ENCODE measurements at places on chromosomes 4 and X.
A peak's percentile ranks its signal among the peaks of the same experiment; 100 is the strongest.

DNA sequence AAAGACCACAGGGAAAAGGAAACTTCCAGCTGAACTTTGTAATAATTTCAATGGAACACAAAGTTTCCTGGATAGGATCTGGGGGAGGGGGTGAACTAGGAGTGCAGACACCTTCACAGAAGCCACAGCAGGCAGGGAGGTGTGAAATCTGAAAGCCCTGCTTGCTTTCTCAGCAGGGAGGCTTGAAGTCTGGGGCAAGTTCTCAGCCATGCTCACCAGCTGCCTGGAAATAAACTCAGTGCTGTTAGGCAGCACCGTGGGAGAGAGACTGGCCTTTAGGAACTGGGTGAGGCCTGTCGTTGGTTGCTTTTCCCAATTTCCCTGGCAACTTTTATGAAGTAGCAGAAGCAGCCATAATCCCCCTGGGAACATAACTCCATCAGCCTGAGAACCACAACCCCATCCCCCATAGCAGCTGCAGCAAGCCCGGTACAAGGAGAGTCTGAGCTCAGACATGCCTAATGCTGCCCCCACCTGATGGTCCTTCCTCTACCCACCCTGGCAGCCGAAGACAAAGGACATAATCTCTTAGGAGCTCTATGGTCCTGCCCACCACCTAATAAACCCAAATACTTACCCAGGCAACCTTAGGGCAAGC lies 39.2 kb upstream of the NMU start:
- DNase-seq = no peak

DNA sequence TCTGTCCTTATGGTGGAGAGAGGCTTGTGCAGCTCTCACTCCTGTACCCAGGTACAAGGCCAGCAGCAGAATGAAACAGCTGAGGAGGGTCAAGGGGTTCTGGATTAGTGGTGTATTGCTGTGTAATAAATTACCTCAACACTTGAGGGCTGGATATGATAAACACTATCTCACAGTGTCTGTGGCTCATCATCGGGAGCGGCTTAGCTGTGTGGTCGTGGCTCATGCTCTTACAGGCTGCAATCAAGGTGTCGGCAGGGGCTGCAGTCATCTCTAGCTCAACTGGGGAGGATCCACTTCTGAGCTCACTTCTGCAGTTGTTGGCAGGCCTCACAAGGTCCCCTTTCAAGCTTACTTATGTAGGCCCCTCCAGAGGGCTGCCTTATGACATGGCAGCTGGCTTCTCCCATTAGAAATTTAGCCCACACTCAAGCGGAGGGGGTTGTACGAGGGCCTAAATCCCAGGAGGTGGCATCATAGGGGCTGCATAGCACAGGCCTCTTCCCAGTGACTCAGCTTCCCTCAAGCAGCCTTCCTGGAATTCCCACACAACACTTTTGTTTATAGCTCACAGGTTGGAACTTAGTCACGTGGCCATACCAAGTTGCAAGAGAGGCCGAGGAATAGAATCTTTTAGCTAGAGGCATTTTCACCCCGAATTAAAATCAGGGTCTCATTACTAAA lies 148.2 kb upstream of the RPS6KA3 start:
- DNase-seq = no peak

DNA sequence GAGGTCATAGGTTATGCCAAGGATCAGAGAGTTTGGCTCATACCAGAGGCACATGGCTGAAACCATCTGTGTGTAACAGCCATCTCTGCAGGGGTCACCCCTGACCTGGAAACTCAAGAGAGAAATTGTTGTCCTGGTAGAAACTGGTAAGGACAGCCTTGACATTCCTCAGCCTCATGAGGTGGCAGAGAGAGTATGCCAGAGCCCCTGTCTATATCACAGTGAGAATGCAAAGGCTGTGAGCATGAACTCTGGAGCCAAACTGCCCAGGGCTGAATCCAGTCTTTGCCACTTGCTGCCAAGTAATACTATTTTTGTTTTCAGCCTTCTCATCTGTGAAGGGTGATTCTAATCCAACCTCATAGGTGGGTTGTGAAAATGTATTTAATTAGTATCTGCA lies 37.1 kb upstream of the CCDC149 start:
- DNase-seq = no peak

DNA sequence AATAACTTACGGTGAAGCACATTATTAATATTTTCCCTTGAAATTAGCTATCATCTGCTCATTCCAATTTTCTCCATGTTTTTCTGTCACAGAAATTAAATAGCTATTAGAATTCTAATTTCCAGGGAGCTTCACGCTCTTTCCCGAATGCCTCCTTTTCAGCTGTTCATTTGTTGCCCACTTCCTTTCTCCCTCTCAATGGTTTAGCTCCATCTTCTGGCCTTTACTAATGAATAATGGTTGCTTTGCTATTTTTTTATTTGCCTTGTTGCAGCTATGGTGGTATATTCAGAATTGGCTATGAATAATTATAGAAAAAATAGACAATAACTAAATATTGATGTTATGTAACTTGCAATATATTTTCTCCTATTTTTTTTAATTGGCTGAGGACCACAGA lies 70.5 kb downstream of the GRIA2 start:
- DNase-seq = no peak

DNA sequence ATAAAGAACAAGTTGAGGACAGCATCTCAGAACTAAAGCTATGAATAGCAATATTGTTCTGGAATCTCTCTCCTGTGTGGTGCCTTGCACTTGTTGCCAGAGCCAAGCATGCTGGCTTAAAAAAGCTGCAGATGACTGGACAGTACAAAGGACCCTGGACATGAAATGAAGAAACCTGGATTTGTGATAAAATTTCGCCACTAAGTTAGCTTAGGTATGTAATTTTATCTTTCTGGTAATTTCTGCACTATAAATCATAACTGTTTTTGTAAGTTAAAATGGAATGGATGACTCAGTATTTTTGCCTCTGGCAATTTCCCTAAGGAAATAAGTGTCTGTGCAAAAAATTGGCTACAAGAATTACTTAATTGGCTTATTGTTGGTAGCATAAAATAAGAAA lies 317.2 kb downstream of the CAMK2D start:
- no peak for DNase-seq

GRCh38 chr4:60822986-60823385 lies 377.1 kb upstream of the ADGRL3 start:
- no peak for DNase-seq

DNA sequence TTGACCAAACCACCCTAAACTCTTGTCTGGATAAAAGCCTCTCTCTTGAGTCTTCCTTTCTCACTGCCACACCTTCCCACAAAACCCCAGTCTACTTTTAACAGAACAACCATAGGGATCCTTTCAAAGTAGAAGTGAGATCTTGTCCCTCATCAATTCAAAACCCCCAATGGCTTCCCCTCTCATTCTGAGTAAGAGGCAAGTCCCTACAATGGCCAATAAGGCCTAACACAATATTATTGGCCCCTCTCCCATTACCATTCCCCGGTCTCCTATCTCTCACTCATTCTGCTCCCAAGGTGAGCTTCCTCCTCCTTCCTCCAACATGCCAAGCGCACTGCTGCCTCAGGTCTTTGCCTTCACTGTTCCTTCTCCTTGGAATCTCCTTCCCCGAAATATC lies 57.1 kb downstream of the REELD1 start:
- DNase-seq = no peak

- no peak for DNase-seq
Observed at GRCh38 chrX:107102980-107103379, 15.6 kb downstream of the RBM41 start.

GRCh38 chr4:14925471-14925870 lies 76.8 kb upstream of the CPEB2 start:
- no peak for DNase-seq

GRCh38 chr4:133102043-133102442 lies 47.1 kb upstream of the PCDH10 start:
- DNase-seq = no peak

- no peak for DNase-seq
Observed at GRCh38 chr4:27057053-27057452, 196.4 kb downstream of the STIM2 start.

DNA sequence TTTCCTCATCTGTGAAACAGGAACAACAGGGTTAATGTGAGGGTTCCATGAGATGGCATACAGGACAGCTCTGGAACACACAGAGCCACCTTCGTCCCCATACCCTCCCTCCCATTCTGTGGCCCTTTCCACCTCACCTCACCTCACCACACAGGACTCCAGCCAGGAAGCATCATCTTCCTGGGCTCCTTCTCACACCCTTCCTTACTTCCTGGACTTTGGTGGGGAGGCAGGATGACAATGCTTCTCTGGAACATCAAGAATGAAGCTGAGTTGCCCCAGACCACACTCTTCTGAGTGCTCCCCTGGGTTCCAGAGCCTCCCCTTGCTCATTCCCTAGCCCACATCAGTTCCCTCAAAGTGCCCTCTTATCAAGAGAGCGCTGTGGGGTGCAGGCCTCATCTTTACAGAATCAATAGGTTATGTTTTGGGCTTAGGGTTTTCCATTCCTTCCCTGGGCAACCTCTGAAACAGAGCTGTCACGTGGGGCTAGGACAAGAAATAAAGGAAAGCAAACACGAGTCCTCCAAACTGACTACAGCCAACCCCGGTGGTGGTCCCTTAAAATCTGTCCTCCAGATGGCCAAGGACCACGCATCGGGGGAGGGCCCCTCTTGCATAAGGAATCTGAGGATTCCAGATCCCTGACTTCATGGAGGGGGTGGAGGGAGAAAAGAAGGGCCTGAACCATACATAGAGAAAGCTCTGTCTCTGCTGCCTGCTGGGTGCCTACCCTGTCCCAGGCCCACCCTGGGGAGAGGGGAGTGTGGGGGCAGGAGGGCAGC lies 74.4 kb upstream of the ATP6AP2 start:
- DNase-seq = no peak

DNA sequence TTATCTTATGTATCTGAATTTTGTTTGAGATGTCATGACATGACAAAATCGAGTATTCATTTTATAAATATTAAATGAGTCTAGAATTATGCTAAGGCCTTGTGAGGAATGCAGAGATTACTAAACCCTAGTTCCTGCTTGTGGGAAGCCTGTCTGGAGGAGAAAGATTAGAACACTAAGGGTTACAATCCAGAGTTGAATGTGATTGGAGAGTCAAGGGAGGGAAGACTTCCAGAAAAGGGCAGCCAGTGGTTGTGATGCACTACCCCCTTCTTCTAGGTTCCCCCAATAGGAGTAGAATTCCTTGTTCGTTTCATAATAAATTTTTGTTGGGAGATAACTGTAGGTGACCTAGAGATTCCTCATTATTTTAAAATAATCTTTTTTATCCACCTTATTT lies 141.1 kb downstream of the AFF1 start:
- DNase-seq = no peak

DNA sequence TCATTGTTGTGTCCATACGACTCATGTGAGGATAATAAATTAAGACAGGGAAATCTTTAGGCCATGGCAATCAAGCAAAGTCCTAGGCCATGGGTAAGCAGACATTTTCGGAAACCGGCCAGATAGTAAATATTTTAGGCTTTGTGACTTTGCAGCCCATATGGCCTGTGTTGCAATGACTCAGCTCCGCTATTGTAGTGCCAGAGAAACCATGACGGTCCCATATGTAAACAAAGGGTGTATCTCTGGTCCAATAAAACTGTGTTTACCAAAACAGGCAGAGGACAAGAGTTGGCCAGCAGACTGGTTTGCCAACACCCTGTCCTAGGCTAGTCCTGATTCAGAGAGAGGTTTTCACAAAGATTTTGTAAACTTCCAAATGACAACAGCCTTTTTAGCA lies 5.0 kb downstream of the FAM114A1 start:
- DNase-seq = peak; percentile 83

GRCh38 chr4:150668824-150669223 lies 86.9 kb downstream of the MAB21L2 start:
- DNase-seq = no peak

DNA sequence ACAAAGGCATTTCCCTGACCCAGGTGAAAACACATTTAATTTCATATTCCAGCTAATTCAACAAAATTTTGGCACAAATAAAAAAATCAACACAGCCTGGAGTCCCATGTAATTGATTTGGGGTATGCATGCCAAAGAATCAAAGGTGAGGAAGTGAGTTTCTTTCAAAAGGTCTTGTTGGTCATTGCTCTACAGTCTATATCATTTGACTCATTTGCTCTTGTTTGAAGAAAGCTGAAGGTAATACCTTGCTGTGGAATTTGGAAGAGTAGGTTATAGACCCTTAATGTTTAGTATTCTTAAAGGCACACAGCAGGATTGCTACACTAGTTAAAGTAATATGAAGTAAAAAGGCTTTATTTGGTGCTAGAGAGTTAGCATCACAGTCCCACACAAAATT lies 25.4 kb downstream of the COL4A6 start:
- DNase-seq = no peak

DNA sequence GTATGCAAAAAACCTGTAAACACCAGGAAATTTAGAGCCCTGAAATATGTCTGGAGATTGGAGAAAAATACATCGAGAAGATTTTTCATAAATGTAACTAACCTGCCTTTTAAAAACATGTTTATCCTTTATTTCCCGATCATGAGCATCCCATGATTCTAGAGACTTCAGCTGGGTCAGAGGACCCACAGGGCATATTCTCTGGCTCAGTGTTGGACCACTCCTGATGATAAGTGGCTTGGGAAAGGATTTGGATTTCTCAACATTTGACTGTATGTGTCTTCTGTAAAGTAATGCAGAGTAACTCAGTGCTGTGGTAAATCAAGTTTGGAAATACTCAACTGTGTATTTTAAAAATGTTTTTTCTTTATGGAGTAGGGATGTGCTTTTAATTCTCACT lies 40.0 kb upstream of the ANK2 start:
- DNase-seq = no peak

DNA sequence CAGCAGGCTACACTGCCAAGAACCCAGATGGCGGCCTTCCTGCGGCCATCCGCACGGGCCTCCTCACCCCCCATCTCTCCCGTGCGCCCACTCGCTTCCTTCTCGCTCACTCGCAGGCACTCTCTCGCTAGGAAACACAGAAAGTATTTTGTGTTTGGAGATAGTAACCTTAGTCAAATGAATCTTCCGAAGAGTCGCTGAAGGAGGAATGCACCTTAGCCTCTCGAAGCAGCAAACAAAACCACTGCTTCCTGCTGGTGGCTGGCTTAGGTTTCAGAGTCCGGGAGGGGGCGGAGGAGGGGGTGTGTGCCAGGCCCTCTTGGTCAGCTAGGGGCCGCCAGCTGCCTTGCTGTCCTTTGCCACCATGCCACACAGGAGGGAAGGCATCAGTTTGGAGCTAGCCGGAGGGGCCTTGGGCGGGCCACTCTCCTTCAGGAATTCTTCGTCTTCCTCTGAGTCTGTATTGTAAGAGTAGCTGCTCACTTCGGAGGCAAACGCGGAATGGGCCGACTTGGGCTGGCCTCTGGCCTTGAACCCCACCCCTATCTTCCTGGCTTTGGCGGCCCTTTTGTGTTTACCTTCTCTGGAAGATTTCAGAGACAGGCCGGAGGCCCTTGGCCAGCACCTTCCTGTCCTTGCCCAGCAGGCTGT lies 73.2 kb upstream of the UCP1 start:
- no peak for DNase-seq

- DNase-seq = no peak
Observed at GRCh38 chr4:40238008-40238699, 41.3 kb downstream of the RHOH start.

GRCh38 chrX:51894697-51895336 lies 1.4 kb downstream of the MAGED1 start:
- no peak for DNase-seq

GRCh38 chr4:149796381-149796780 lies 19.3 kb downstream of the IQCM start:
- DNase-seq = no peak

Data from NCI-H774 (cell line).